ENCODE measurements at places on chromosomes 11 and 22.

- no peak for DNase-seq
- no peak overlapping the region for H3K27ac ChIP-seq
Measured at GRCh38 chr22:23376256-23376655, 195.9 kb downstream of the BCR start.

- H3K27ac ChIP-seq: no peak overlapping the region
- no peak for DNase-seq
Measured at GRCh38 chr11:76157891-76158290, 48.4 kb downstream of the WNT11 start.

DNA sequence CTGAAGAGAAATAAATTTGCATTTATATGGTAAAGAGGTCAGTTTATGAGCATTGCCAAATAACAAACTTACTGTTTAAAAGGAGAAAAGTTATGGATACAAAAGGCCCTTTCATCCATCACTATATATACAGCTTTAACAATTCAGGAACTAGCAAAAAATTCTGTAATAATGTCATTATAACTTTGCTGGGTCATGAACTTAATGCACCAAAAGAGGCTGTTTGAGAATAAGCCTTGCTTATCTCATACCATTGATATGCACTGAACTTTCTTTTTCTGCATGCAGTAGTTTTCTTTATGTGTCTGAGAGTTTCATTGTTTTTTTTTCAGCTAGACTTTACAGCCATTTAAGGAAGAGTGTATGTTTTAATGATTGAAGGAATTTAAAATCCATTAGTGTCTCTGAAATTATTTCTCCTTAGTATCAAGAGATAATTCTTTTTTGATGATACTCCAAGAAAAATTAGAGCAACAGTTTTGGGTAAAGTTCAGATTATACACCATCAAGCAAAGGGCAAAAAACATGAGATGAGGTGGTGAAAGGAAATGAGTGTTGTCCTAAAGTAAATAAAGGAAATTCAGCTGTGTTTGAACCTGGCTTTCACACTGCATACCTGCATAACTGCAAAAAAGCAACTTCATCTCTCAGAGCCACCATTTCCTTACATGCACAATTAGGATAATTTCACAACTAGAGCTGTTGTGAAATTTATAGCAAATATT lies 188.2 kb upstream of the ANO3 start:
- no peaks in the 10 kb centered on the region for H3K36me3 ChIP-seq
- H3K27ac ChIP-seq: no peak overlapping the region
- H3K27me3 ChIP-seq: no peaks in the 10 kb centered on the region
- H3K4me1 ChIP-seq: no peaks in the 10 kb centered on the region

- peaks cover 8% of the 10 kb centered on the region for H3K4me1 ChIP-seq
- no peak overlapping the region for H3K4me3 ChIP-seq
- no peak for DNase-seq
- no peak overlapping the region for H3K27ac ChIP-seq
Measured at GRCh38 chr22:29563652-29564460, 10.3 kb upstream of the THOC5 start.

- H3K27me3 ChIP-seq: no peaks in the 10 kb centered on the region
- no peak for DNase-seq
- no peak overlapping the region for H3K4me3 ChIP-seq
Measured at GRCh38 chr22:50547263-50547985, 1.7 kb downstream of the KLHDC7B start.

GRCh38 chr11:2783536-2784082 lies 83.8 kb upstream of the KCNQ1OT1 start:
- H3K36me3 ChIP-seq: no peaks in the 10 kb centered on the region
- no peak overlapping the region for H3K4me3 ChIP-seq
- DNase-seq: no peak
- peaks cover 13% of the 10 kb centered on the region for H3K27me3 ChIP-seq
- peaks cover 6% of the 10 kb centered on the region for H3K4me1 ChIP-seq
- no peak overlapping the region for H3K27ac ChIP-seq

GRCh38 chr11:61791737-61792309 lies 576 bp downstream of the TMEM258 start:
- H3K36me3 ChIP-seq: peaks cover 78% of the 10 kb centered on the region
- H3K4me1 ChIP-seq: peaks cover 12% of the 10 kb centered on the region
- H3K4me3 ChIP-seq: peak overlapping the region; percentile 72
- H3K27ac ChIP-seq: peak overlapping the region; percentile 97
